ENCODE measurements at places on chromosomes 6 and 20.
A peak's percentile ranks its signal among the peaks of the same experiment; 100 is the strongest.

DNA sequence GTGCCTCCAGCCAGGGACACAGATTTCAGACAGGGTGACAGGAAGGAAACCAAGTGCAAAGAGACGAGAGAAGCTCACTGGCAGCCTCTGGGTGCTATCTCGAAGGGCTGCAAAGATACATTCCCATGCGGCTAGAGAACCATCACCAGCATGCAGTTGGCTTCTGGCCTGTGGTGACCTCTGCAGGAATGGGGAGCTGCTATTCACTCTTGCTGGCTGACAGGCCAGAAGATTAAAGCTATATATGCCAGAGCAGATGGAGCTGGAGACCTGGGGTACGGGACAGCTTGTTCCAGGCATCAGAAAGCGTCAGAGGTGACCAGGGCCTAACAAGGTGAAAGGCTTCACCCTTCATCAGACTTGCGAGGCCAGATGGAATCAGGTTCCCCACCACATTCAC is 20.0 kb downstream of the MAP1LC3A start:
- no peak for DNase-seq

DNA sequence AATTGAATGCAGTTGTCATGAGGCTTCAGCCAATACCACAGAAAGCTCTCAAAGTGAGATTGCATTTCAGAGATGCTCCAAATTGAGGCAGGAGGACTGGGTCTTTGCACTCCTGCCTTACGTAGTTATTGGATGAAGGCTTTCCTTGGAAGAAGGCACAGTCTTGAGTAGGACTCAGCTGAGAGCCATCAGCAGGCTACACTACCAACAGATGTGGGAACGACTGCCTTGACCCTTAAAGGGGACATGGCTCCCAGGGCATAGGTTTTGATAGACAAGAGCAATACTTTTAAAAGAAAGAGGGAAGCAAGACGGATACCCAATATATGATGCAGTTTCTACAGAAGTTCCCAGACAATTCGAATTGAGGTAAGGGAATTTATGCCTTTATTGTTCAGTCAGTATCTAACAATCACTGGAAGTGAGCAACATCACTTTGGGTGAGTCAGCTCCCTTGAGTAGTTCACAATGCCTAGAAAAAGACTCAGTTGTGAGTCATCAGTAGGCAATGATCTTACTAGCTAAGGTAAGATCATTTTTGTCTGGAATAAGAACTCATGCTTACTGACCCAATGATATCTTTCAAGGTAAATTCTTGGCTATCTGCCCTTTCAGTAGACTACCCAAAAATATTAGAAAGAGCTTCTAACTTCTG is 390.8 kb downstream of the GJA1 start:
- peak; percentile 56 for DNase-seq

DNA sequence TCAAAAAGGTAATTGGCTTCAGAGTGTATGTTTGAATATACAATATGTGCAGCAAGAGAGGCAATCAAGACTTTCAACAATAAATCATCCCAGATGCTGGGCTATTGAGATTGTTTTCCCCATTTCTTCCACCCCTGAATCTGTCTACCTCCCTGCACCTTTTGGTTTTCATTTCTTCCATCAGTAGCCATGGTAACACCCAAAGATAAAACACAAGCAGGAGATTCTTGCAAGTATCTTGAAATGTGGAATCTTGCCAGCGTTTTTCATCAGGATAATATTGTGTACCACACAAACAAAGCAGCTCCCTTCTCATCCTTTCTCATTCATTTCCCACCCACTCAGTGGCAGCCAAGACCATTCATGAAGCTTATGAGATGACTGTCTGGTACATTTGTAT is 73.0 kb upstream of the NRSN1 start:
- DNase-seq: no peak

- DNase-seq: no peak
Measured at GRCh38 chr20:61120595-61121515, 131.2 kb upstream of the CDH4 start.

DNA sequence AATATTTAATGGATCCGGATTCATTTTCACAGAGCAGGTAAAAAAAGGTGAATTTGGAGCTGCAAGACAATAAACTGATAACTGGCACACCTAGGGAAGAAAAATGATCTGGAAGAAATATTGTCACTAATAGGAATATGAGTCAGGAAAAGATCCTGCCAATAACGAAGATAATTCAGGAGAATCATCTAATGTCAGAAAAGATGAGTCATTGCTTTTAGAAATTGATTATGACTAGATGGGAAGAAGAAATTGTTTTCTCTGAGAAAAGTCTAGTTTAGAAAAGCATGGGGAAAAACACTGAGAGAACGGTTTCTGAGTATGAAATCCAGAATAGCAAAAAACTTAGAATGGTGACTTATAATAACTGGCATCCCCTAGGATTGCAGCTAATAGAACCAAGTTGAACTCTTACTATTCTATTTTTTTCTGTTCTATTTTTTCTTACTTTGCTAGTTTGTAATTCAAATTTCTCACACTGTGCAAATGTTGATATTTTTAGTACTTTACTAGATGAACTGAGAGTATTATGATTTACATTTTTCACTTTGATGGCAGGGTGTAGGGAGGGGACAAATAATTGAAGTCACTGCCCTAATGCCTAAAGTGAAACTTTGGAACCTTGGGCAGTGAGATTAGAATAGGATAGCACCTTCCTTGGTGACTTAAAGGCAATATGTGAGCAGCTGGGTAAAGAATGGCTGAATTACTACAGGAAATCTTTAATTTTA is 38.2 kb upstream of the SUPT3H start:
- no peak for DNase-seq

- no peak for DNase-seq
Measured at GRCh38 chr6:150276168-150276936, 92.5 kb upstream of the IYD start.

GRCh38 chr6:11750682-11751081 is 27.9 kb downstream of the ADTRP start:
- DNase-seq: no peak

GRCh38 chr6:129903082-129903481 is 42.0 kb upstream of the TMEM244 start:
- no peak for DNase-seq

GRCh38 chr6:149563928-149564325 is 2.2 kb upstream of the GINM1 start:
- DNase-seq: no peak

GRCh38 chr6:143578054-143578453 is 66.5 kb upstream of the FUCA2 start:
- DNase-seq: no peak

DNA sequence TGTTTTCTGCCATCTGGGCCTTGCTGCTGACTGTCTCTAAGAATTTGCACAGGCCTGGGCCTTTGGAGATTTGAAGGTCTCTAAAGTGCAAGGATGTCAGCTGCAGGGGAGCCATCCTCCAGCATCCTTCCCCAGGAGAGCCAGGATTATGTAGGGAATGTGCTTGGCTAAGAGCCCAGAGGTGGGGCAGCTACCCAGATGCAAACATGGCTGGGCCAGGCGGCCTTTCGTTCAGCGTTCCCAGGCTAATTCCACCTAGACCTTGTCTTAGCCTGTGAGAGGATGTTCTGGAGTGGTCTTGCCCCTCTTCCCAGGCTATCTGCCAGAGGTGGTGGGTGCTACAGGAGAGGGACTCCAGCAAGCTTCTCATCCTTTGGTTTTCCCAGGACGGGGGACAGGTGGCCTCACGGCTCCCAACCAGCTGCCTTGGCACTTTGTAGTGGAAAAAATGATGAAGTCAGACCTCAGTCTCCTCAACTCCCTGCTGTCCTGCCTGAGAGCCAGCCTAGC is 7.7 kb upstream of the PTGIS start:
- DNase-seq: no peak

GRCh38 chr6:168393126-168393870 is 47.7 kb upstream of the SMOC2 start:
- no peak for DNase-seq

DNA sequence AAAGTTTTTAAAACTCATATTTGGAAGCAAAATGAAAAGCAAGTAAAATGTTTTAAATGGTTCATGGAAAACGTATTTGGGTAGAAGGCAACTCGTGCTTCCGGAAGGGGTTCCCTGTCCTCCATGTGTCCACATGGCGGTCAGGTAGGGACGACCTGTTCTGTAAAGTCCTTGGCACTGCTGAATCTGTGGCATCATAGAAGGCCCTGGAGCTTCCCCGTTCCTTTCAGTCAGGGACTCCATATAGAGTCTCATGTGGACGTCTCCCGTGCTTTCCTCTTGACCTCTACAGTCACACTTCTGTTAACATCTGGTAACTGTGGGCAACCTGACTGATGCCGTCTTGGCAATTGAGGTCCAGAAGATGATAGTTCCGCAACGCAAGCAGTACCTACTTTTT is 11.4 kb downstream of the DYNLT1 start:
- no peak for DNase-seq

DNA sequence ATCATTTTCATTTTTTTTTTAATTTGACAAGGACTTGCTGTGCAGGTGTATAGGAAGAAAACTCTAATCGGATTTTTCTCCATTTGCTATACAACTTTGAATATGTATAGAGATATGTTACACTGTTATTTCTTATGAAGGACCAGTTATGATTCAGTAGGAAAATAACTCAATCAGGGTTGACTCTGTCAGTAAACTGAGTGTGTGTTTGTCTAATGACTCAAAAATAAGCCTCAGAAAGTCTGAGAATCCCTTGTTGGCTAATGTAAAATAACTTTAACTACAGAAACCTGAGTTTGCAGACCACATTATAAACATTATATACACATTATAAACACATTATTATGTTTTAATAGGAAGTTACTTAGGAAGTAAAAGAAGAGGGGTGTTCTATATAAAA is 352.6 kb downstream of the RIMS1 start:
- DNase-seq: no peak

- DNase-seq: no peak
Measured at GRCh38 chr6:134733801-134734200, 216.1 kb downstream of the ALDH8A1 start.

DNA sequence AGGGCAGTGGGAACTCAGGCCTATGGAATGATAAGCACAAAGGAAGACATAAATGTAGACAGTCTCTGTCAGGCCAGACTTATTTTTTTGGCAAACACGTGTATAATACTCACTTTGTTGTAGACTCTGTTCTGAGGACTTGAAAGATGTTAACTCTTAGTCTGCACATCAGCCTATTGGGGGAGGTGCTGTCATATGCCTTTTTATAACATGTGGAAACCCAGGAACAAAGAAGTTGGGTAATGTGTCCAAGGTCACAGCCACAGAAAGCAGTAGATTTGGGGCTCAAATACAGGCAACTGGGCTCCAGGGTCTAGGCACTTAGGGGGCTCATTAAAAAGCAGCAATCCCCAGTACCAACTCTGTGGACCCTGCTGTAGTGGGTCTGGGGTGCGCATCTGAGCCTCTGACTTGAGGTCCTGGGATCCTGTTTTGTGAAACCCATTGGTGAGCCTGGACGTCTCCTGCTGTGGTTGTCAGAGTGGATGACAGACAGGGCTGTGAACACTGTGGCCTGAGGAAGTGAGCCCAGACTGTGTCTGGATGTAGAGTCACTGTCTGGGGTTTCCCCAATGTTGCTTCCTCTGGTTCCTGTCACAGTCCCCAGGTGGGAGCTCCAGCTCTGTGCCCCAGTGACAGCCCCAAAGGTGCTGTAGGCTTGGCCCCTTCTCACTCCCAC is 50.0 kb downstream of the CDH26 start:
- no peak for DNase-seq

DNA sequence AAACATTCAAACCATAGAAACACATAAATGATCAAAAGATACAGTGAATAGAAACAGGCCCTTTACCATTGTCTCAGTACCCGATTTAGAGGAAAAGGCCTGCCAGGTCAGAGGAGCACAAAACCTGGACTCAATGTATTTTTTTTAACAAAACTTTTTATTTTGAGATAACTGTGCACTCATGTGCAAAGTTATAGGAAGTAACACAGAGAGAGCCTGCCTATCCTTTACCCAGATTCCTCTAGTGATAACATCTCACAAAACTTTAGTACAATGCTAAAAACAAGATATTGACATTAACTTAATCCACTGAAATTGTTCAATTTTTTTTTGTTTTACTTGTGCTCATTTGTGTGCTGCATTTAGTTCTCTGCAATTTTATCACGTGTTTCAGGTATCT is 36.8 kb upstream of the SAMD3 start:
- no peak for DNase-seq

DNA sequence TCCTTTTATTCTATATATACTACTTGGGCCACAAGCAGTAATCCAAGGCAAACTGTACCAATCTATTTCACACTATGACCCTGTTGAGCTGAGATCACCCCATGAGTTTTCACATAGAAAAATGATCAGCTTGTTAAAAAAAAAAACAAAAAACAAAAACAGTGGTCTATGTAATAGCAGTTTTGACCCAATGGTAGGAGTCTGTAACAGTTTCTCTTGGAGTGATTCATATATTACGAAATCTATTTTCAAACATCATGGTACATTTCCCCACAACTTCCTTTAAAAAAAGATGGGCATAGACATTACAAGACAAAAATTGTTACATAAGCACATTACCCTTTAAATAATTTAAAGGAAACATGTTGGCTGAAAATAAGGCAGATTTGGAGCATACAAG is 78.1 kb downstream of the PRSS35 start:
- no peak for DNase-seq

- DNase-seq: no peak
Measured at GRCh38 chr6:139647016-139647415, 272.6 kb upstream of the CITED2 start.

- no peak for DNase-seq
Measured at GRCh38 chr6:131390322-131390721, 182.7 kb upstream of the ARG1 start.

GRCh38 chr6:106247733-106248132 is 77.8 kb downstream of the ATG5 start:
- DNase-seq: no peak

GRCh38 chr6:11083491-11083890 is 10.1 kb upstream of the SMIM13 start:
- DNase-seq: no peak

GRCh38 chr6:32627831-32628230 is 9.4 kb upstream of the HLA-DQA1 start:
- DNase-seq: no peak

GRCh38 chr20:47423586-47423985 is 67.1 kb upstream of the ZMYND8 start:
- no peak for DNase-seq

- DNase-seq: no peak
Measured at GRCh38 chr6:13614126-13614925, 809 bp upstream of the NOL7 start.

DNA sequence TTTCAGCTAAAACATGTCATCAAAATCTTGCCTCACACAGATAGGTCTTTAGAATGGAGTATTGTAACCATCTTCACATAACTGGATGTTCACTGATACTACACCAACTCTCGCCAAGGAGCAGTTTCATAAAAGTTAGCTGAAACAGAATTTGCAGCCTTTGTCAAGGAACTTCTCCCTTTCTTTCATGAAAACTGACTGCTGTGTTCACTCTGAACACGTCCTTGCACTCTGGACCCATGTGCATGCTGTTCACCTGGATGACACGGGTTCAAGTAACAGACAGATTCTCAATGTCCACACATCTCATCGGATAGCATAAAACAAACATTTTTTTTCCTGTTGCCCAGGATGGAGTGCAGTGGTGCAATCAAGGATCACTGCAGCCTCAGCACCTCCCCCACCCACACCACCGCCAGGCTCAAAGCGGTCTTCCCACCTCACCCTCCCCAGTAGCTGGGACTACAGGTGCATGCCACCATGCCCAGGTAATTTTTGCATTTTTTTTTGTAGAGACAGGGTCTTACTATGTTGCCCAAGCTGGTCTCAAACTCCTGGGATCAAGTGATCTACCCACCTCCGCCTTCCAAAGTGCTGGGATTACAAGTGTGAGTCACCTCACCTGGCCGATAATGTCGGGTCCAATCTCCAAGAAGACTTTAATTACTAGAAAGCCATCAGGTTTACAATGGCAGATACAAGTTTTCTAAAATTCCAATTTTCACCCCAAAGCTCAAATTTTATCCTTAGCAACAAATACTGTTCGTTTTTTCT is 9.4 kb downstream of the DIDO1 start:
- no peak for DNase-seq
